ENCODE measurements at places on chromosomes 16 and 17.

GRCh38 chr17:57080718-57081117, 4.3 kb upstream of the AKAP1 start:
- DNase-seq, result no peak

- no peak for DNase-seq
Observed at GRCh38 chr16:81435103-81435502, 9.5 kb upstream of the CMIP start.

- no peak for DNase-seq
Observed at GRCh38 chr16:12672986-12673385, 130.7 kb downstream of the CPPED1 start.

GRCh38 chr16:3652373-3653195, 1.9 kb upstream of the DNASE1 start:
- DNase-seq, result no peak

- no peak for DNase-seq
Observed at GRCh38 chr17:35056013-35056412, 7.5 kb downstream of the RFFL start.

GRCh38 chr16:88991813-88992350, 14.9 kb upstream of the CBFA2T3 start:
- no peak for DNase-seq

- DNase-seq, result no peak
Observed at GRCh38 chr17:40349895-40350688, 14.4 kb downstream of the GJD3 start.

- no peak for DNase-seq
Observed at GRCh38 chr17:78967782-78968362, 11.9 kb downstream of the LGALS3BP start.

GRCh38 chr16:73871088-73871733, 425.4 kb upstream of the PSMD7 start:
- DNase-seq, result no peak

DNA sequence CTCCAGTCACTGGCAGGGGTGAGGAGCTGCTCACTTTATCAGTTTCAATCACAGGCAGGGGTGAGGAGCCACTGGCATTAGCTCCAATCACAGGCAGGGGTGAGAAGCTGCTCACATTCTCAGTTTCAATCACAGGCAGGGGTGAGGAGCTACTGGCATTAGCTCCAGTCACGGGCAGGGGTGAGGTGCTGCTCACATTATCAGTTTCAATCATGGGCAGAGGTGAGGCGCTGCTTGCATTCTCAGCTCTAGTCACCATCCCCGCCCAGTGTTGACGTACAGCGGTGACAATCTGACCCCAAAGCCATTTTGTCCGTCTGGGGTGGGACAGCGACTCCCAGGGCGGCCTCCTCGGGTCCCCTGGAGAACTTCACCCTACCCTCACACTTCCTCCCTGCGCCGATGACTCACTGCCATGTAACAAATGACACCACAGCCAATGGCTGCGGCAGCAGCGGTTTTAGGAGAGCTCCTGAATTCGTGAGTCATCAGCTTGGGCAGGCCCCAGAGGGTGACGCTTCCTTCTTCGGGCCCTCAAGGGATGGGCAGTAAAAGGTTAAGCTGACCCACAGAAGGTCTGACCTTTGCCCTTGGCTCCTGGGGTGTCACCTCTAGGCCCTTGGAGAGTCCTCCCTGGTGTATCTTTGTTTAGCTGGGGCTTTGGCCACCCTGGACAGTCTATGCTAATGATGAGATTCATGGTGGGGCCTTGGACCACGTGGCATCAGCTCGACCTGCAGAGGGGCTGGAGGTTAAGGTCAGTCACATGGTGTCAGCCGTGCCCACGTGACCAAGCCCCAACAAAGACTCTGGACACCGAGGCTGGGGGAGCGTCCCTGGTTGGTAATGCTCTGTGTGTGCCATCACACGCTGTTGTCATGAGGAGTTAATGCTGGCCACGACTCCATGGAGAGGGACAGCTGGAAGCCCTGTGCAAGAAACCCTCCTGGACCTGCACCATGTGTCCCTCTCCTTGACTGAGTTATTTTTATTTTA, 171.7 kb downstream of the C16orf95 start:
- DNase-seq, result no peak

GRCh38 chr16:14202095-14202494, 131.0 kb downstream of the MRTFB start:
- no peak for DNase-seq

GRCh38 chr17:67212714-67213417, 32.1 kb downstream of the HELZ start:
- DNase-seq, result peak; percentile 60

DNA sequence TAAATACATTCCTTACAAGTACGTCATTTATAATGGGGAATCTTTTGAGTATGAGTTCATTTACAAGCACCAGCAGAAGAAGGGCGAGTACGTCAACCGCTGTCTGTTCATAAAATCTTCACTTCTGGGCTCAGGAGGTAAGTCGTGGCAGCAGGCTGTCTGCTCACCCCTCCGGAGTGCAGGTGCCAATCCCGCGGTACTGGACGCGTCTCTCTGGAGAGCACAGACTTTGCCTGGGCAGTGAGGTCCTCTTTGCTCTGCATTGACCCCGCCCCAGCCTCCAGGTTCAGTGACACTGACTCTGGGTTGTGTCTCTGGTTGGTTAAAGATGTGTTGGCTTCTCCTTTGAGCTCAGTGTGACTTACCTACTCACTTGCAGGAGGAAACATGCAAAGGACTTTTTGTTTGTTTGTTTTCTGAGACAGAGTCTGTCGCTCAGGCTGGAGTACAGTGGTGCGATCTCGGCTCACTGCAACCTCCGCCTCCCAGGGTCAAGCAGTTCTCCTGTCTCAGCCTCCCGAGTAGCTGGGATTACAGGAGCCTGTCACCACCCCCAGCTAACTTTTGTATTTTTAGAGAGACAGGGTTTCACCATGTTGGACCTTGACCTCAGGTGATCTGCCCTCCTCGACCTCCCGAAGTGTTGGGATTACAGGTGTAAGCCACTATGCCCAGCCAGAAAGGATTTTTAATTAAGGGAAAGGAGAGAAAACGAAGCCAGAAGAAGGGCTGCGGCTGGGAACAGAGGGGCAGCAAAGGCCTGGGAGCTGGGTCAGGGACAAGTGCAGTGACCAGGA, 31.2 kb downstream of the RNF213 start:
- DNase-seq, result no peak

DNA sequence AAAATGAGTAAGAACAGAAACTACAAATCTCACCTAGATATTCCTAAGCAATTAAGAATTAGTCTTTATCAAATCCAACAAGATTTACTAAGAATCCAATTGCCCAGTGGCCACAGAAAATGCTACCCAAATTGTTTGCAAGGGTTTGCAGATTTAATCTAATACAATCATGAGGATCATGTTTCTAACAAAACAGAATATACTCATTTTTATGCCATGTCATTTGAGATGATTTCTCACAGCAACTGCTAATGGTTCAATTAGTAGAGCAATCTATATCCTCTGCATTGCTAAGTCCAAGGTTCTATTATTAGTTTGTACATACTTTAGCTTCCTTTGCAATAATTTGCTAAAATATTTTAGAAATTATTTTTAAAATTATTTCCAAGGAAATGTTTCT, 41.2 kb downstream of the HELZ start:
- no peak for DNase-seq

DNA sequence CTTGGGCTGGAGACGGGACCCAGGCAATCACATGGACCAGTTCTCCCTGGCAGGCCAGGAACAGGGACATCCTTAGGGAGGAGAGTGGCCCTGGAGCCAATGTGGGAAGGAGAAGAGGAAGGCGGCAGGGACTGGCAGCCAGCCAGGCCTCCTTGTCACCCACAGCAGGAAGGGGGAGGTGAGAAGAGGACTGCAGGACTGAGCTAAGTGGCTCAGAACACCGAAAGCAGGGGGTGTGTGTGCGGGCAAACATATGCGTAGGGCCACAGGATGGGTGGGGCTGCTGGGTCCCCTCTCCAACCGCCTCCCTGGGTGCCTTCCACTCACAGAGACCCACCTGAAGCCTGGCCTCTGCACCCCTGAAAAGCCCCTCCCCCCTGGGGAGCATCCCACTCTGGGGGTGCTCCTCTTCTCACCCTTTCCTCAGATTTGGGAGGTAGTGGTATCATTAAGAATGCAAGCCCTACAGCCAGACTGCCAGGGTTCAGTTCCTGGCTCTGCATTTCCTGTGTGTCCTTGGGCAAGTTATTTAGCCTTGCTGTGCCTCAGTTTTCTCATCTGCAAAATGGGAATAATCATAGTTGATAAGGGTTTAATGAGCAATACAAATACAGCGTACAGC, 8.1 kb downstream of the PNMT start:
- DNase-seq, result no peak

DNA sequence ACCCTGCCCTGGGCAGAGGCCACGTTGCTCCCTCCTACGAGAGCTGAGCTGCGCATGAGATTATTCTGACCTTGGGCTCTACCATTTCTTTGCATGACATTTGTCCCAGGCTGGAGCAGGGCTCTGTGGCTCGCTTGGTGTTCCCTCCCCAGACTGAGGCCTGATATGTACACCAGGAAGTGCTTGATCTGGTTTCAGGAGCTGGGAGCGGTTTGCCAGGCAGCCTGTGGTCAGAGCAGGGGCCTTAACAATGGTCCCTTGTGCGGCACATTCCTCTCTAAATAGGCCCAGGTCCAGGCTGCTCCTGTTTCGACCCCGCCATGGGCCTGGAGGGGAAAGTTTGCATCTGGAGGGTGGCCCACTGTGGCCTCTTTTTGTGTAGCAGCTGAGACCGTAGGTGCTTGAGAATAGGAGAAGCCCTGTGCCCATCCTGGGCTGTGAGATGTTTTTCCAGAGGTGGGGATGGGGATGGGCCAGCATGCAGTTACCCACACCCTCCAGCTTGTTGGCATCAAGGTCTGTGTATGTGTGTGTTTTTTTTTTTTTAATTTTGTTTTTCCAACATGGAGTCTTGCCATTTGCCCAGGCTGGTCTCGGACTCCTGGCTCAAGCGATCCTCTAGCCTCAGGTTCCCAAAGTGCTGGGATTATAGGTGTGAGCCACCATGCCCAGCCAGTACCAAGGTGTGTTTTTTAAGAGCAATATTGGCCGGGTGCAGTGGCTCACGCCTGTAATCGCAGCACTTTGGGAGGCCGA, 253.9 kb downstream of the SEC14L1 start:
- DNase-seq, result no peak

DNA sequence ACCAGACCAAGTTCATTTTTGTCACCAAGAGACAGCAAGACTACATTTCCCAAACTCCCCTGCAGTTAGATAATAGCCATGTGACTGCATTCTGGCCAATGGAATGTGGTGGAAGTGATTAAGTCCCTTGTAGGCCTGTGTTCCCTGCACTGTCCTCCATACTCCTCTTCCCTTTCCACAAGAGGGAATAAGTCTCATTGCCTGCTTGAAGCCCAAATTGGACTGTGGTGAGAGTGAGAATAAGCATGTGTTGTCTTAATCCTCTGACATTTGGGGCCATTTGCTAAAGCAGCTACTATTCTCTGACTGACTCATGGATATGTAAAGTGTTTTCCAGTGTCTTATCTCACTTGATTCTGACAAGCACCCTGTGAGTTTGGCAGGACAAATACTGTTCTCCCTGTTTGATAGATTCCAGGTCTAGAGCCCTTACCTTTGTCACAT, 20.7 kb downstream of the PIK3R6 start:
- DNase-seq, result peak; percentile 58

All from AG08395 (cell line).